ENCODE measurements at places on chromosomes 2 and 18.

DNA sequence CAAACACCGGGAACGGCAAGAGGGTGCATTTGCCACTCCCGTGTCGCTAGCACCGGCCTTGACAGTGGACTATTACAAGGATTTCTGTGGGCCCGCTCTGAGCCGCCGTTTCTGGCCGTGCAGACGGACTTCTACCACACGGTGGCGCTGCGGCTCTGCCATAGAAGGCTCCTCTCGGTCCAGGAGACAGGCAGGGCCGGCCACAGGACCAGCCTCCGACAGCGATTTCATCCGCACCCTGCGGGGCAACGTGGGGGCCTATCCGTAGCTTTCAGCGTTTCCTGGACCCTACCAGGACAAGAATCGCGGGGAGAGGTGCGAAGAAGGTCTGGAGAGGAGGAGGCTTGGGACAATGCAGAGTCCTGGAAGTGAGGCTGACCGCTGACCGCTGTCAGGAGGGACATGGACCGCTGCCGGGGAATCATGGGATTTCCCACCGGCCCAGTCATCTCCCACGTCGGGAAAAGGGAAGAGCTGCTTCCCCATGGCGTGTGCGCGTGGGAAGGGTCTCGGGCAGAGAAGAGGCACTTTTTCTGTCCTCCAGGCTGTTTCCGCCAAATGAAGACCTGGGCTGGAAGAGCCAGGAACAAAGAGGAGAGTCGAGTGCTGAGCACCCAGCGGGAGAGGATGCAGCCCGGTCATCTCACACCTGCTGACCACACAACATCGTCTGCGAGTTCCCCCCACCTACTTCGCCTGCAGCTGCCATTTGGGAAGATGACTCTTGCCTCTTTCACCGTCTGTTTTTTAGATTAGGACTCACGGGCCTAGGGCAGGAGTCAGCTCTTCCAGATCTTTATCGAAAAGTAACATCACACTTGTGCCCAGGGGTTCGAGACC is 35.5 kb upstream of the HAAO start:
- peak; percentile 95 for DNase-seq

DNA sequence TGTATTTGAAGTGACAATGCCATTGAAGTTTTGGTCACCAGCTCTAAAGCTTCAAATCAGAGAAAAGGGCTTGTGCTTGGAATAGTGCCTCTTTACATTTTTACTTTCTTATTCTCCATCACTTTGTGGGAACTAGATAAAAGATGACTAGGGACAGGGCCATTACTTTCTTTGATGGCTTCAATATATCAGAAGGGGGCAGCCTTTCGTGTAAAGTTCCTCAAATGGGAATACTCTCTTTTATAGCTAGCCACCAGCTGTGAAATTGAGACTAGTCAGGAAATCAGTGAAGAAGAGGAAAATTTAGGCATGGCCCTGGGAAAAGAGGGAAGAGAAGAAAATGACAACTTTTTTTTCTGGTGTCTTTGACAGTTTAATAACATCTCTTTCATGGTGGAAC is 242.5 kb downstream of the DCC start:
- no peak for DNase-seq

DNA sequence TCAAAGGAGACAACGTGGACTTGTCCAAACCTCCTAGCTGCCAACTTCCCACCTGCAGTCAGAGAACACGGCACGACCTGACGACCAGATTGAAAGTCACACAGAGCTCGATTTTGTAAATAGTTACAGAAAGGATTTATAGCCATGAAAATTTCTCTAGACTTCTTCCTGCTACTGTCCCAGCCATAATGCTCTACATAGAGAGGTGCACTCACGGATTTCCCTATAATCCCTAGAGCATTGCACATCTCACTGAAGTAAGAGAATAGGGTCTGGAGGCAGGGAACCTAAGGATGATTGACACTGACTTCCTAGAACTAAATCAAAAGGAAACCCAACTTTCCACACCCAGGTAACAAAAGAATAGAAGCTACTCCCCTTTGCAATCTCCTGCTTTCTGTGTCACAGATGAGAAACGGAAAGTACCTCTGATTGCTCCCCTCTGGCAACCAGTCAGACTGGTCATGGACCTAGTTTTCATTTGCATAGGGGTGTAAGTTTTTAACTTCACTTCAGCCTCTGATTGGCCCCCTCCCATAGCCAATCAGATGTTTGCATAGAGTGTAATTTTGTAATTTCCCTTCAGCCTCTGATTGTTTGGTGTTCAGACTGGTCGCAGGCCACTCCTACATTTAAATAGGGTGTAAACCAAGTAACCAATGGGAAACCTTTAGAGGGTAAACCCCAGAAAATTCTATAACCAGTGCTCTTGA is 58.6 kb upstream of the FBXO11 start:
- no peak for DNase-seq

DNA sequence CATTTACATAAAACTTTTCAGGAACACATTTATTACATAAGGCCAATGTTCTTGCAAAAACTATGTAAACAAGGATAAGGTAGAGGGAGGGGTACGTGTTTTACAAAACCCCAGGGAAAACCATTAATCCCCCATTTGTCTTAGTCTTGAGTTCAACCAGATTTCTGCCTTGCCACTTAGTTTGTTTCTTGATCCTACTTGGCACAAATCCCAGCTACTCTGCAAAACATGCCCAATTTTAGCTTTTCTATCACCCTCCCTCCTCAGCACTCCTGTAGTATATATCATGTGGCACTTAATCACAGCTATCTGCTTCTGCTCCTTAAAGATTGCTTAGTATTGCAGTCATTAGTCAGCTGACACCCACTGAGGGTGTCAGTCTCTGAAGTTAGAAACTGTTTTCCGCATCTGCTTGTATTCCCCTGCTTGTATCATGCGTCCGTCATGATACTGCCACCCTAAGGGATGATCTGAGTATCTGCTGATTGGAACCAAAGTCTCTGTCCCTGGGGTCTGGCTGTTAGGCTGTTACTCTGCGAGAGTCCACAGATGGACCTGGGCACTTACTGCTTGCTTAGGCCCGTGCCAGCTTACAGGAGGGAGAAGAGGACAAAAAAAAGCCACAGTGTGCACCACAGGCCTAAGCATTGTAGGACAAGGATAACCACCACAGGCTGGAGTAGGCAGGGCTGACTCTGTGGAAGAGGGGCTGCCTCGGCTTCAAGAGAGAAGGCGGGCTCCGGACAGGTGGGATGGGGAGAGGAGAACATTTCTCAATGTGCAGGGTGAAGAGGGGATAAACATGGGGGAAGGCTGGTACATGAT is 82.2 kb downstream of the EPAS1 start:
- DNase-seq: peak; percentile 54

DNA sequence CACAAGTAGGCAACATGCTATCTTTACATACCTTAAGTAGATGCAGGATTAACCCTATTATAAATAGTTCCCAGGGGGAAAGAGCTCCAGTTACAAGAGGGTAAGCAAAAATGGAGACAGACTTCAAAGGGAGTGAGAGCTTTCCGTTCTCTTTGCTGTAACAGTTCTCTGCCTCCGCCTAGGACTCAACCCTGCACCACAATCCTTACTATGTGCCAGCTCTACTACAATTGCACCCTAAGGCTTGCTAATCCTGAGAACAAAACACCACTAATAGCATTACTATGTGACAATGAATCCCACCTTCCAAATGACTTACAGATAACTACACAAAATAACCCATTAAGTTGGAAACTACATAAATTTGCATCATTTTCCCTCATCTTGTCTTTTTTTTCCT is 7.7 kb downstream of the ZBTB14 start:
- DNase-seq: no peak

GRCh38 chr18:8960740-8961657 is 141.5 kb upstream of the NDUFV2 start:
- DNase-seq: peak; percentile 53

- DNase-seq: no peak
These were observed 382.8 kb upstream of the NXPH2 start for GRCh38 chr2:139162957-139163356.

DNA sequence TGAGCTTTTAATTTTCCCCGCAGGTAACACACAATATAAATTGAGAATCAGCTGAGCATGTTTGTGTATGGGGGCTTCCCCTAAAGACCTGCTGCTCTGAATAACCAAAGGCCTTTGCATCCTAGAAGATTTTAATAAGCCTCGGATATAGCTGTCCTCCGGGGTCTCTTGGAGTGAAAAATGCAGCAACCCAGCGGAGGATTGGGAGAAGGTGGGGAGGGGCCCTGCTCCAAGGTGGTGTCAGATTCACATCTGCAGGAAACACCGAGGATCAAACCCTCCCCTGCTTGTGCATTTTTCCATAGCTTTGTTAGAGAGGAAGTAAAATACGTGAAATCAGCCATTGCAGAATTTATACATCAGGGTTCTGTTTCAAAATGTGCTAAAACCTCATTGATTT is 63.0 kb upstream of the OTOF start:
- DNase-seq: no peak

DNA sequence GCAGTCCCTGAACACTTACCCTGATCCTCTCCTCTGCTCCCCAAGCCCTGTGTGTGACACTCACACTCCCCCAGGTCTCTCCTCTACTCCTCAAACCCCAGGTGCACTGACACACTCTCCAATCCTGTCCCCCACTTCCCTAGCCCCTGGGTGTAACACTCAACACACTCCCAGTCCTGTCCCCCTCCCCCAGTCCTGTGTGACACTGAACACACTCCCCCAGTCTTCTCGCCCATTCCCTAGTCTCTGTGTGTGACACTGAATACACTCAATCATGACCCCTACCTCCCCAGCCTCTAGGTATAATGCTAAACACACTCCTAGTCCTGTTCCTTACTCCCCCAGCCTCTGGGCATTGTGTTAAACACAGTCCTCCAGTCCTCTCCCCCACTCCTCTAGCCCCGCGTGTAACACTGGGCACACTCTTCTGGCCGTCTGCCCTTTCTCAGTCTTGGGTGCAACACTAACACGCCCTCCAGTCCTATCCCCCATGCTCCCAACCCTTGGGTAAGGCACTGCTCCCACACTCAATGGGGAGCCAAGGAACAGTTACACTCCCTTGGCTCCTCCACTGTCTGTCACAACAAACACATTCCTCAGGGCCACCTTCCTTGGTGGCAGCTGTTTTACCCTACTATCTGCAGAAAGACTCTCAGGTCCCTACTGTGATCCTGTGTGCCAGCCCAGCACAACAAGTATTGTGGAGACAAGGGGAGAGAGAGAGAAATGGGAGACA is 82.5 kb upstream of the PKDCC start:
- no peak for DNase-seq

DNA sequence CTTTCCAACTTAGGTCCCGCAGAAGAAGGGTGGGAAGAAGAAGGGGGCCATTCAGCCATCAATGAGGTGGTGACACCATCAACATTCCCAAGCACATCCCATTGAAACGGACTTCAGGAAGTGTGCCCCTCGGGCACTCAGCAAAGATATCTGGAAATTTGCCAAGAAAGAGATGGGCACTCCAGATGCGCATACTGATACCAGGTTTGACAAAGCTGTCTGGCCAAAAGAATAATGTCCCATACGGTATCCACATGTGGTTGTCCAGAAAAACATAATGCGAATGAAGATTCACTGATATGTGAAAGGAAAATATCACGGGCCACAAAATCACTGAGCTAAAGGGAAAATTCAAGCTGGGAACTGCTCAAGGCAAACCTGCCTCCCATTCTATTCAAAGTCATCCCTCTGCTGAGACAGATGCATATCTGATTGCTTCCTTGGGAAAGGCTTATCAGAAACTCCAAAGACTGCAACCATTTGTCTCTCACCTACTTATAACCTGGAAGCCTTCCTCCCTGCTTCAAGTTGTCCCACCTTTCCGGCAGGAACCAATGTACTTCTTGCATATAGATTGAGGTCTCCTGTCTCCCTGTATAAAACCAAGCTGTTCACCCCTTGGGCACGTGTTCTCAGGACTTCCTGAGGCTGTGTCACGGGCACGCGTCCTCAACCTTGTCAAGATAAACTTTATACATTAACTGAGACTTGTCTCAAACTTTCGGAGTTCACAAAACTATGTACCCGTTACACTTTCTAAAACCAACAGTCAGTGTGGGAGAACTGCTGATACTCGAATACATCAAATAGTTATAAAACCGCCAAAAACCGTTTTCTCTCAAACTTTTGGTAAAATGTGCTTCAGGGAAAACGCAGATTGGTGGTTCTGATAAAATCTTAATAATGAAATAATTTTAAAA is 1.3 kb upstream of the PDK1 start:
- DNase-seq: no peak

- DNase-seq: no peak
These were observed 521.2 kb upstream of the POU3F3 start for GRCh38 chr2:104332731-104333130.

DNA sequence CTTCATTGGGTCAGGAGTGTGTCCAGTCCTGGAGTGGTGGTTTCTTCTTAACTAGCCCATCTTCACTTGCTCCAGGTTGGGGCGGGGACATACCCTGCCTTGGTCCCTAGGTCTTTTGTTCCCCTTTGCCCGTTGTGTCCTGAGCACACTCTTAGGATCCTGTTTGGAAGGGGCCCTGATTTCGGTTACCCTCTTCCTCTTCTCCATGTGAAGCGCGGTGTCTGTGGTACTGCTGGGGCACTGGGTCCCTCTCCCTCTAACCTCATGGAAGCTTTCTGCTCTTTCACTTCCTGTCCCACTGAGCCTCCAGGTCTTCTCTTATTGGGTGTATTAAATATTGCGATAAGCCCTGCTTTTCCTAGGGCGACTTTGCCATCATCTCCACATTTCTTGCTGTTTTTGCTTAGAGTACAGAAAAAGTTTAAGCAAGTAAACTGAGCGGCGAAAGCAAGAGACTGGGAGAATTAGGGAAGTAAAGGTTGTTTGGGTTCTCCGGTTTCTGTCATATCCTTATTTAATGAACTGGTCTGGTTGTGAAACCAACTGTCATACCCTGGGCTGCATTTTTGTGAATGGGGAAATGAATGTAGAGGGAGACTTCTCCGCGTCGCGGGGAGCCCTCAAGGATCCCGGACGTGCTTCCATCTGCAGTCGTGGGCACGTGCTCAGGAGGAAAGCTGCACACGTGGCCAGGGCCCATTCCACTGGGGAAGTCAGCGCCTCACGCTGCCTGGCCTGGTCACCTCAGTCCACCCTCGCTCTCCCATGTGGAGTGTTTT is 73.8 kb upstream of the B3GNT7 start:
- no peak for DNase-seq

DNA sequence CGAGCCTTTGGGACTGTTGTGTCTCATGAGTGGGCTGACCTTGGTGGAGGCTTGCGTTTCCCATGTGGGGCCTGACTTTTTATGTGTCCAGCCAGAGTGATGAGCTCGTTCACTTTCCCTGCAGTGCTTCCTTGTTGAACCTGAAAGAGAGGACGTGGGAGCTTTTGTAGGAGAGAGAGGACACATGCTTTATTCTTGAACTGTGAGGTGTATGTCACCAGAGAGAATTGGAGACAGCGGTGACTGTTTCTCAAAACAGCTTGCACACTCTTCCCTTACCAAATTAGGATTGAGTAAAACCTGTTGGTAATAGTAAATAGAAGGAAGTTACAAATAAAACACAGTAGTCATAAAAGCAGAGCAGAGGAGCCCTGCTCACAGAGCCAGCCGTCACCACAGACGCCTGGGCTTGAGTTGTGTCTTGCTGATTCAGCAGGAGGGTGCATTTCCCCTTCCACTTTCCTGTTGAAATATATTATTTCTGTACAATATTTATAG is 60.7 kb downstream of the INPP4A start:
- no peak for DNase-seq

Measured in cardiac muscle cell (in vitro differentiated cells and primary cell).